ENCODE measurements at places on chromosomes 12 and 14.

DNA sequence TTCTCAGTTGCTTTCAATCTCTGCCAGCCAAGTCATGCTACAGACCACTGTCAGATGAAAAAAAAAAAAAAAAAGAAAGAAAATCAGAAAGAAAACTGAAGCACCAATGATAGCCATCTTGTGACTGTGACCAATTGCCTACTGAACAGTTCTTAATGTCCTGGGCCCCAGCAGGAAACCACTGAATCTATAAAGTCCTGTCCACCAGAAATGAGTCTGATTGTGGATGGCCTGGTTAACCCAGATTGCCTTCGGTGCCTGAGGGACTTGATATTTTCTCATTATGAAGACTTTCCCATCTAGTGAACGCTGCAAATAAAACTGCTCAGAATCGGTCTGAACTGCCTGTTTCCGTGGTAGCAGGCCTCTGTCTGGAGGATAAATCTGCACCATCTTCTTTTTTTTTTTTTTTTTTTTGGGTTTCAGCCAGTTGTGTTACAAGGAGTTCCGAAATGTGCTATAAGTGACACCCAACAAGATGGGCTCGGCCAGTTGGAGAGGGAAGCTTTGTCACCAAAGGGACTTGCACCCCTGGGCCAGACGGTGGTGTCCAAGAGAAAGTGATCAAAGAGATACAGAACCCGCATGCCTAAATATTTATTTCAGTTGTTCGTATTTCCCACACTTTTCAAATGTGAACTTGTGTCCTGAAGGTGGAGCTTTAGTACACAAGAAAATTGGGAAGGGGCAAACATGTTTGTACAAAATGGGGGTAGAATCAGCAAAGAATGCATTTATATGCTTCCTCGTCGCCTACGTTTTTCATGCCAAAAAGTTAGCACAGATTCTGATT, 3.0 kb upstream of the PLXNC1 start:
- DNase-seq = peak; percentile 43

DNA sequence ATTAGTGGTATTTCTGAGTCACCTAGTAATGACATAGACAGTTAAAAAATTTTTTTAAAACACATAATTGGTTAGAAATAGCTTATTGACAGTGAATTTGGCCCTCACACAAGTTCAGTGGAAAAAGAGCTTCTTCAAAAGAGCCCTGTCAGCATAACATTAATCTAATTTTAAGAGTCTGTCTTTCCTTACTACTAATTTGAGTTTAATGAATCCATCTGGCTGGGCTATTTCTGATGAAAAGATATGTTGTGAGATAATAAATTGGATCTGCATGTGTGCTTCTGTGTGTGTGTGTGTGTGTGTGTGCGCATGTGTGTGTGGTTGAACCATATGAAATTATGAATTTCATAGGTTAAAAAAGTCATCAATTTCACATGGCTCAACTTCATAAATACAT, 1045.2 kb downstream of the FLRT2 start:
- no peak for DNase-seq

DNA sequence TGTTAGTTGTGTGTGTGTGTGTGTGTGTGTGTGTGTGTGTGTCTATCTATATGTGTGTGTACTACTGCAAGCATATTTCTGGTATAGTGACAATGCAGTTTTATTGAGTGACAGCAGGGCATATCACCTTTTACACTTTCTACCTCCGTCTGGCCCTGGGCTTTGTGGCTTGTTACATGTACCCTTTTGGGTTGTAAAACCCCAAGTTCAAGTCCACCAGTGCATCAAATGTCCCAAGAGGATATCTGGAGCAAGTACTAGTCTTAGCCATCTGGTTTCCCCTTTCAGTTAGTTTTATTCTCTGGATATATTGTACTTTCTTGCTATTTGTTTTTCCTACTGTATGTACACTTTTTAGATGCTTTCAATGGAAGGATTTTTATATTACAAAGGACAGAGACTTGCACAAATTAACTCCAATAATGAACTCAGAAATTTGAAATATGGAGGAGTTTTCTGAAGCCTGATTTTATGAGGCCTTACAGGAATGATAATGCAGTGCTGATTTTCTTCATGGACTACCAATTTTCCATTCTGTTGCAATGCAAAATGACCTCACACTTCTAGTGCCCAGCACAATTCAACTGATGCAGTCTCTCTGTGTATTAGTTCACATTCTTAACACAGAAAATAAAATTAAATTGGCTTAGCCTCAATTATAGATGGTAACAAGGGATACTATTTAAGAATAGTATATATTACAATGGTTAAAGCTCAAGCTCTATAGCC, 29.1 kb downstream of the SLC16A7 start:
- no peak for DNase-seq

GRCh38 chr12:49585477-49586459, 17.8 kb upstream of the MCRS1 start:
- no peak for DNase-seq

- no peak for DNase-seq
These were observed 65.9 kb upstream of the CDKN3 start for GRCh38 chr14:54330876-54331275.

- DNase-seq = no peak
These were observed 157.5 kb upstream of the ATF7IP start for GRCh38 chr12:14207905-14208551.

- peak; percentile 57 for DNase-seq
These were observed 46.5 kb downstream of the CCER1 start for GRCh38 chr12:90908465-90908864.

- DNase-seq = no peak
These were observed 5.1 kb downstream of the ANKRD52 start for GRCh38 chr12:56253091-56253490.

Measured in HT1080 (cell line).